Ovary (tissue), 10 donors: ENCODE measurements at places on chromosomes 16 and 17.

DNA sequence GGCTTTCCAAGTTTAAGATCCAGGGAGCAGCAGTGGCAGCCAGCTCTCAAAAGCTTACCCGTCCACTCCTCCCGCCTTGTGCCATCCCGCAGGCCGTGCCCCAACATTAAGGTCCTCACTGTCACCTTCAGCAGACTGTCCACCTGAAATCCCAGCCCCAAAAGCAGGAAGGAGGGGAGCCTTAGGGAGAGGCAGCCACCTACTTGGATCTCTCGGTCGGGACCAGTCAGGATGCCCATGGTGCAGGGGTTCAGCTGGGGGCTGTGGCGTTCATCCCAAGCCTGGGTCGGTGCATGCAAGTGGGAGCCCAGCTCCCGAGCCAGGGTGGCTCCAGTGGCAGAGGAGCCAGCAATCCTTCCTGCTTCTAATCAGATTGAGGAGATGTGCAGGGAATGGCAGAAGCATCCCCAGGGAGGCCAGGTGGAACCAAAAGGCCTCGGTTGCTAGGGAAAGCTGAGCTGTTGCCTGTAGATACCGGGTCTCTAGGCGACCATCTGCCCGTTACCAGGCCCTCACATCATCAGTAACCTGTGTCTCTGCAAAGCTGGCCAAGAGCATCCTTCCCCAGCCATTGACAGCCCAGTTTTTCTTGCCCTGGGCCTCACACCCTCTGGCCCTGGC is 24.6 kb downstream of the CNGB1 start:
- no peak for DNase-seq

DNA sequence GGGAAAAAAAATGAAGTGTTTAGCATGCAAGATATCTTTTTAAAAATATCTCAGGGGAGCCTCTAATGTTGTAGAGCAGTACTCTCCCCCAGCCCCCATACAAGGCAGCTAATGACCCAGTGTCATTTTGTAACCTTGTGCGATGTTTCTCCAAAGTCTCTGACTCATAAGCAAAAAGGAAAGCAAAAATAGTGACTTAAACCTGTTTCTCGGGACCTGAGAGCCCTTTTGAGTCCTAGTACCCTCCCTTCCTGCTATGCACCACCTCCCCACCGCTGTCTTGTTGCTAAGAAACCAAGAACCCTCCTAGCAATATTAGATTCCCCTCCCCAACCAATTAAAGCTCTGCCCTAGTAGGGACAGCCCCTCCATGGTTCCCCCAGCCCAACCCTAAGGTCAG is 2.8 kb downstream of the MYCBPAP start:
- DNase-seq = no peak

- no peak for DNase-seq
These were observed 72.3 kb upstream of the MMP2 start for GRCh38 chr16:55406651-55407050.

GRCh38 chr16:27452569-27453493 is 50.9 kb downstream of the IL21R start:
- no peak for DNase-seq

- peak; percentile 35 for DNase-seq
These were observed 107.3 kb upstream of the MAF start for GRCh38 chr16:79707876-79708275.

DNA sequence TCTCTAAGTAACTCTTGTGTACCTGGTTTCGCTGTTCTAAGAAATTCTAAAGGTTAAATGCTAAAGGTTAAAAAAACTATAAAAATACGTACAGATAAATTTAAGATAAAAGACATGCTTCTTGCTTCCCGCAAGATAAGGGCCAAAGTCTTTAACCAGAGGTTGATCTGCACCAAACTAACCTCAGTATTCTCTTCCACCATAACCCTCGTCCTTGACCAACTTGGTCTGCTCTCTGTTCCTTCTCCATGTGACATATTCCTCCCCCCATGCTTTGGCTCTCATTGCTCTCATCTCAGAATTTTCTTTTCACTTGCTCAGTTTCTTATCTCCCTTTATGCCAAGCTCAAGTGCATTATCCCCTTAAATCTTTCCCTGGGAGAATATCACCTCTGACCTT is 330.5 kb upstream of the ZFHX3 start:
- DNase-seq = no peak

DNA sequence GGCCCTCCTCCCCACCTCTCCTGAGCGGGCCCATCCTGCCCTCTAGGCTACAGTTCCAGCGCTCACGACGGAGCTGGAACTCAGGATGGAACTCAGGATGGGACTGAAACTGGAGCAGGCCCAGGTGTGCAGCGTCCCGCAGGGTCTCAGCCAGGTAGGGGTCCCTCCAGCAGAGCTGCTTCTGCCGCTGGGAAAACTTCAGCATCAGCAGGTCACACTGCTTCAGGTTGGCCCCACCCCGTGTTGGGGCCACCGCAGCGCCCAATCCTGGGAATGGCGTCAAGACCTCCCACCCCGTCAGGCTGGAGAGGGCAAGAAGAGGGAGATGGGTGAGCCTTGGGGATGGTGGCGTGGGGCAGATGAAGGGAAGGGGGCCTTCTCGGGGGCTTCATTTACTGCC is 62.6 kb upstream of the TMEM97 start:
- no peak for DNase-seq

DNA sequence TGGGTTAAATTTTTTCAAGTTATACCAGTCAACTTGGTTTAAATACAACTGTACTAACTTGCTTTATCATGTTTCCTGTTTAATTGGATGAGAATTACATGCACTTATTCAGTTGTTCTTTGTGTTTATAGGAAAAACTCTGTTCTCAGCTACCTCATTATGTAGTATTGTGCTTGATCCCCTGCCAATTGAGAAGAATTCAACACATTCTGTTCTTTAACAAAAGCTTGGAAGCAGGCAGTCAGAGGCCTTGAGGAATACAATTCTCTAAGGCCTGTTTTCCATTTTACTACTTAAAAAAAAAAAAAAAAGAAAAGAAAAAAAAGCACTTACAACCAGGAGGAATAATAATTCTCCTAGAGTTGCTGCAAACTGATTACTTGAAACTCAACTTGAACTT is 60.6 kb upstream of the CMIP start:
- no peak for DNase-seq

- no peak for DNase-seq
These were observed 400 bp downstream of the CCDC42 start for GRCh38 chr17:8744086-8744785.

GRCh38 chr16:28503470-28504259 is 3.0 kb downstream of the IL27 start:
- no peak for DNase-seq

- DNase-seq = no peak
These were observed 45.9 kb downstream of the PITPNM3 start for GRCh38 chr17:6510321-6510977.

DNA sequence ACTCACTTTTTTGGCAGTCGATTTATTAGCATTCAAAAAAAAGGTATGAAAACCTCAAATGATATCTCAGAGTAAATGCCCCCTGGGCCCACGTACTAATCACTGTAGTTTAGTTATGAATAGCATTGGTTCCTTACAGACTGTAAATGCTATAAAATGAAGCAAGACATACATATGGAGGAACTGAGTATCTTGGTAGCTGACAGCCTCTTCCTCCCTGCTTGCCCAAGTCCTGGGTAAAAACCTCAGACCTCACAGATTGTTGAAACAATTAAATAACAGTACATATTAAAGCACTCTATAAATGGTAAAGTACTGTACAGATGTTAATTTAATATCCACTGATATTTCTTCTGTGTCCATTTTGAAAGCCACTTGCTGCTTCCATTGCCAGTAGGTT is 33.2 kb upstream of the ABCC11 start:
- no peak for DNase-seq

DNA sequence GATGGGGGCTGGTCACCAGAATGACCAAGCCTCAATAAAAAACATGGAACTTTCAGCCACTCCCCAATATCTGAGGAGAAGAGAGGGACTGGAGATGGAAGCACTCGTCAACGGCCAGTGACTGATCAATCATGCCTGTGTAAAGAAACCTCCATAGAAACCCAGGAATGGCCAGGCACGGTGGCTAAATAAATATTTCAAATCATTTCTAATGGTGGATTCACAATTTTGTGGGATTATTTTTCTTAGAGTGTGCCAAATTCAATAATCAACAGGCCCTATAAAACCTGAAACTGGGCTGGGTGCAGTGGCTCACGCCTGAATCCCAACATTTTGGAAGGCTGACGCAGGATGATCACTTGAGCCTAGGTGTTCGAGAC is 16.4 kb downstream of the NSMCE1 start:
- DNase-seq = no peak

GRCh38 chr17:81482673-81483072 is 29.9 kb downstream of the ACTG1 start:
- DNase-seq = no peak

- no peak for DNase-seq
These were observed 30.3 kb downstream of the CDK5RAP3 start for GRCh38 chr17:48001197-48001596.

DNA sequence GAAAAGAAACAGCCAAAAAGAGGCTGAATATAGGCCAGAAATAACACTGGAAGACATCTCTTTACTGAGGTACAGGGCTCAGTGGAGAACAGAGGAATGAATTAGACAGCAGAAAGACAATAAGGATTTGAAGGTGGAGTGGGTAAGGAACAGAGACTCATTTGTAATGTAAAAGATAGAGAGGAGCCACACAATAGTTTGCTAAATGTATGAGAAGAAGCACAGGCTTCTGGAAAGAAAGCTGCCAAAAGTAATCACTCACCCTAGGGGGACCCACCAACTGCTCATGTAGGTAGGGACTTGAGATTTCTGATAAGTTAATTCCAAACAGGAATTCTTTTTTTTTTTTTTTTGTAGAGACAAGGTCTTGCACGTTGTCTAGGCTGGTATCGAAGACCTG is 186.8 kb downstream of the AATF start:
- DNase-seq = no peak

DNA sequence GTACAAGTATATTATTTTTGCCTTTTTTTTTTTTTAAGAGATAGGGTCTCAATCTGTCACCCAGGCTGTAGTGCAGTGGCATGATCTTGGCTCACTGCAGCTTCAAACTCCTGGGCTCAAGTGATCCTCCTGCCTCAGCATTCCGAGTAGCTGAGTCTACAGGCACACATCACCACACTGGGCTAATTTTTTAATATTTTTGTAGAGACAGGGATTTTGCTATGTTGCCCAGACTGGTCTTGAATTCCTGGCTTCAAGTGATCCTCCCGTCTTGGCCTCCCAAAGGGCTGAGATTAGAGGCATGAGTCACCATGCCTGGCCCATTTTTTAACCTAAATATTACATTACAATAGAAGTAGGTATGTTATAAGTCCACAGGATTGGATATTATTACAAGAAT is 3.2 kb downstream of the TERB1 start:
- DNase-seq = no peak

- DNase-seq = no peak
These were observed 77.6 kb downstream of the PRKCA start for GRCh38 chr17:66379996-66380395.

GRCh38 chr16:54160939-54161897 is 125.4 kb downstream of the IRX3 start:
- no peak for DNase-seq

GRCh38 chr16:55325080-55325447 is 1.1 kb downstream of the IRX6 start:
- DNase-seq = no peak

- no peak for DNase-seq
These were observed 148.6 kb downstream of the SDK2 start for GRCh38 chr17:73495641-73496040.
